ENCODE measurements at places on chromosomes 11 and 22.

GRCh38 chr11:26072614-26073153 lies 259.2 kb upstream of the ANO3 start:
- no peak for DNase-seq

GRCh38 chr11:1827931-1828330 lies 6.9 kb upstream of the SYT8 start:
- no peak for DNase-seq

DNA sequence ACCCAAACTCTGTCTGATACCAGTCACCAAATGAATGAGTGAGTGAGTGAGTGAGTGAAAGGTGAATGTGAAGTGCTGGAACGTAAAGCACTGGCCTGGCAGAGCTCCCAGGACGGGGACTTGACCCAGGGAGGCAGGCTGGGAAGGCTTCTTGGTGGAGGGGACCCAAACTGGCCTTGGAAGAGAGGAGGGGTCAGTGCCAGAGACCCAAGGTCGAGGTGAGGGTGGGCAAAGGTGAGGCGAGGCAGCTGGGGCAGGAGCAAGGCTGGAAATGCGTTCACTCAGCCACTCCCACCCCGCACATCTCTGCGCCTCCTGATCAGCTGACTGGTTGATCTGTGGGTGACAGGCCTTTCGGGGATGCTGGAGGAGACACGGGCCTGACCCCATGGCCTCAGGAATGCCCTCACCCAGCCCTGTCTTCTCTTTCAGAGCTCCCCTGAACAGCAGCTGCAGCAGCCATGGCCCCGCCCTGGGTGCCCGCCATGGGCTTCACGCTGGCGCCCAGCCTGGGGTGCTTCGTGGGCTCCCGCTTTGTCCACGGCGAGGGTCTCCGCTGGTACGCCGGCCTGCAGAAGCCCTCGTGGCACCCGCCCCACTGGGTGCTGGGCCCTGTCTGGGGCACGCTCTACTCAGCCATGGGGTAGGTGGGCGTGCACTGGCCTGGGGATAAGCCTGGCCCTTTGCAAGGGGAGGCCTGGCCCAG lies 7.6 kb downstream of the TSPO start:
- no peak for DNase-seq

DNA sequence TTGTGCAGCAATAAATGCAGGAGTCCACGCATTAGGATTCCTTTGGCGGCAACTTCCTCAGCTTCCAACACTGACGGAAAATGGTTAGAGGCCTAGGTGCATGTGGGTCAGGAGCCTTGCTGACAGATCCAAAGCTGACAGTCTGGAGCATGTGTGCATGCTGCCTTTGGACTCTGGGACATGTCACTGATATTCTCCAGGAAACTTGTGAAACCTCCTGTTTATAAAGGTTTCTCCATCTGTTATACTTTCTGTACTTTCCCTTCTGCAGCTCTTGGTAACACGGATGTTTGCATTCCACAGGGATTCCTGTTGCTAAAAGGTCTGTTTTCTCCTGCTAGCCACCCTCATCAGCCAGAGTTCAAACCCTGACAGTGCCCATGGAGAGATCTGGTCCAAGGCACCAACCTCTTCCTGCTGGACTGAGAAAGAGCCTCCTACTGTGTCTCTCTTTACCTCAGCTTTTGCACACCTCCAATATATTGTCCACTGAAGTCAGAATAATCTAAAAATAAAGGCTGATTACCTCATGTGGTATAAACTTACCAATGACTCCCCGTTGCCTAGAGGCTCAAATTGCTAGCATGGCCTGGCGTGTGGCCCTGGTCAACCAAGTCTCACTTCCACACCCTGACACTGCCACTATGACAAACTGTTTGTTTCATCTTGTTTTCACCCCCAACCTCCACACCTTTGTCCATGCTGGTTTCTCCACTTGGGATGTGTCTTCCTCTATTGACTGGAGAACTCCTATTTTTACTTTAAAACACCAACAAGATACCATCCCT lies 31.1 kb upstream of the LYVE1 start:
- DNase-seq: no peak

- DNase-seq: peak; percentile 42
Observed at GRCh38 chr11:72970557-72971118, 156.4 kb downstream of the ATG16L2 start.

DNA sequence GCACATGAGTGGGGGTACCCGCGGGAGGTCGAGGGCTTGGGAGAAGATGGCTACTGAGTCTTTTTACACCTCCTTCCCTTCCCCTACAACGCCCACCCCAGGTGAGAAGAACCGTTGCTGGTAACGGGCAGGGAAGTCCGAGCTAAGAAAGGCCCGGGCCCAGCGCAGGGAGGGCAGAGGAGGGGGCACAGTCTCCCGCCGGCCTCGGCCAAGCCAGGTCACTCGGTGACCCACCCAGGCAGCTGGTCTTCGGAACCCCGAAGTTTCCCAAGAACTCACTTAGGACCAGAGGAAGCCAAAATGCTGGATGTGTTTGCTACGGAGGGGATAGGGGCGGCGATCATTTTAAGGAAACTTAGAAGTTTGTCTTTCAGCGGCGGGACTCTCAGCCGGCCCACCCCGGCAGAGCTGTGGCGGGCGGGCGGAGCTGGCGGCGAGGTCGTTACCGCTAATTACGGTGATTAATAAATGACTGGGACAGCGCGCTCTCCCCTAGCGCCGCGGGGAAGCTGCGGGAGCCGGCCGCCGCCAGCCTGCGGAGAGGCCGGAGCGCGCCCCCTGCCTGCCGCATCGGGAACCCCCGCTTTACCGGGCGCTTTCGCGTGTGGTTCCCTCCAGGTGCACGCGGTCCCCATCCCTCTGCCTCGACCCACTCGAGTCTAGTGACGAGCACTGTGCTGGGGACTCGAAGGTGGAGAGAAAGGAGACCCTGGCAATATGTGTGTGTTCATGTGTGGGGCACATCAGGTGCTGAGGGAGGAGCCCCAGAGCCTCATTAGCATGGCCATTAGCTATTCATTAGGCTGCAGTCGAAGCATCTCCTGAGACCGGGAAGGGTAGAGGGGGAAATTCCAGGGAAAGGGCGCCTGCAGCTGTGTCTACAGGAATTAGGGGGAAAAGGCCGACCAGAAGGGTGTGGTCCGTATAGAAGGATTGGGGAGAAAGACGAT lies 945 bp downstream of the ROBO3 start:
- DNase-seq: peak; percentile 20

- DNase-seq: no peak
Observed at GRCh38 chr22:36280379-36280778, 27.4 kb downstream of the APOL1 start.

DNA sequence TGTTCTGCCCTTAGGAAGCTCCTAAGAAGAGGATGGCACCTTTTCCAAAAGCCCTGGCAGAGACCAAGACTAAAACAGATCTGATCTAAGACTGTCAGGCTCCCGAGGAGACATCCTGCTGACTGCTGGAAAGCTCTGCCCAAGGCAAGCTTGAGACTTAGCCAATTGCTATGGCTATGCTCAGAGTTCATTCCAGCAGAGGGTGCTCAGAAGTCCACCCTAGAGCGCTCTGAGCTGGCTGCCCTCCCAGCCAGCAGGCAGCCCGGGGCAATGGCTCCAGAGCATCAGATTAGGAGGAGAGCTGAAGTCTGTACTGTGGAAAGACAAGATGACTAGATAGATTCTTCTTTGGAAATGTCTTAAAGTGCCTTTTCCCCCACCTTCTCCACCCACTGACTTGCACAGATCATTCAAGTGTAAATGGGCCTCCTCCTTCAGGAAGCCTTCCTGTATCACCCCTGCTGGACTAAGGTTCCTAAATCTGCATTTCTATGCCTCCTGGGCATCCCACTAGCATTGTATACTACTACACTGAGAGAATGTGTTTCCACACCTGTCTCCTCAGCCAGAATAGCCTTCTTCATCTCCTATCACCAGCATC lies 23.4 kb downstream of the LRRC55 start:
- no peak for DNase-seq

DNA sequence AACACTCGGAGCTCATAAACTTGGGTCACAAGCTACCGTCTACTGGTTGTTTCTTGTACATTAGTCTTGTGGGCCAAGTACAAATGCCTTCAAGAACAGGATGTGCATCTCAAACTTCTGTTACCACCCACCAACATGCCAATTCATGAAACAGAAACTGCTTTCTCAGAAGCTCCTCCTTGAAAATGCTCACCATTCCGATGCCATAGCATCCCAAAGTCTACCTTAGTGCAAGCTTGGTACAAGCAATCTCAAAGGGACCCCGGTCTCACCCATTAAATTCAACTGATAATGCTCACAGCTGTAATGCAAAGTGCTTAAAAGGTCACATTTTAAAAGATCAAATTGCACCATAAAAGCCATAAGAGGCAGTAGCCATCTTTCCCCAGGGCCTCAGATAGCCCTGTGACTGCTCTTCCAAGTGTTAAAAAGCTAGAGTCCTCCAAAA lies 31.8 kb upstream of the CCDC34 start:
- DNase-seq: no peak

DNA sequence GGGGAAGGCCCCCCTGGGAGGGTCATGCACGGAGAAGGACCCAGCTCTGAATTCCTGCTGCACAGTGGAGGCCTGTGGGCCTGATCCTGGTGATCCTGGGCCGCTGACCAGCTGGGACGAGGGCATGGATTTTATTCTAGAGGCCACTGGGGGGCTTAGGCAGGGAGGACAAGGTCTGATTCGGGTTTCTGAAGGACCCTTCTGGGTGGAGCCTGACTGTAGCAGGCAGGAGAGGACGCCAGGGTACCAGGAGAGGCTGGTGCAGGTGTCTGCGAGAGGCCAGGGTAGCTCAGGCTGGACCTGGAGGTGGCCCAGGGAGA lies 31.3 kb downstream of the MPPED1 start:
- DNase-seq: no peak

- no peak for DNase-seq
Observed at GRCh38 chr11:125401235-125401634, 94.8 kb downstream of the FEZ1 start.
